ENCODE measurements at places on chromosomes 16 and 17.

- DNase-seq: no peak
Measured at GRCh38 chr17:3510090-3510489, 34.3 kb downstream of the ASPA start.

GRCh38 chr16:88293097-88293496 lies 89.7 kb upstream of the ZNF469 start:
- no peak for DNase-seq

DNA sequence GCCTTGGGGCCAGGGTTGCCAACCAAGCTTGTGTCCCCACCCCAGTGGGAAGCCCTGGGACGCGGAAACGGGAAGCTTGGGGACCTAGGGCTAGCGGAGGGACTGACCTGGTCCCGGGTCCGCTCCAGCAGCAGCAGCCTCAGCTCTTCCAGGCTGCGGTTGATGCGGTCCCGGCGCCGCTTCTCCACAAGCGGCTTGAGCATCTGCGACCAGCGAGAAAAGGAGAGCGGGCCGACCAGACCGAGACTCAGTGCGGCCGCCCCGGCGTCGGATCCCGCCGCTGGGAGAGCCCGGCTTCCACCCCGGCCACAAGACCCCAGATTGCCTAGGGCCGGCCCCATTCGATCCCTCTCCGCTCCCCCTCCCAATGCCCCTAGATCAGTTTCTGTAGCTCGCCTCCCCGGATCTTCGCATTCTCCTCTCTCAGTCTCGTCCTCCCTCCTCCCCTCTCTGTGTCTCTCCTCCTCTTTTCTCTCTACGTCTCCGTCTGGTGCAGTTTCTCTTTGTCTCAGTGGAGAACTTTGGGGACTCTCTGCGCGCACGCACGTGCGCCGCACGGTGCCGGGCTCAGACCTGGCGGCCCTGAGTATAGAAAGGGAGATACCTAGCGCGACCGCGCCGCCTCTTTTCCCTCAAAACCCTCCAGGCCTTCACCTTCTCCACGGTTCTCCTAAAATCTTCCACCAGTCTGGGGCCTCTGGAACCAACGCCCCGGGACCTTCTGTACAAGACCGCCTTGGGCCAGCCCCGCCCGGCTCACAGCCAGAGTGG lies 797 bp downstream of the HES7 start:
- no peak for DNase-seq

DNA sequence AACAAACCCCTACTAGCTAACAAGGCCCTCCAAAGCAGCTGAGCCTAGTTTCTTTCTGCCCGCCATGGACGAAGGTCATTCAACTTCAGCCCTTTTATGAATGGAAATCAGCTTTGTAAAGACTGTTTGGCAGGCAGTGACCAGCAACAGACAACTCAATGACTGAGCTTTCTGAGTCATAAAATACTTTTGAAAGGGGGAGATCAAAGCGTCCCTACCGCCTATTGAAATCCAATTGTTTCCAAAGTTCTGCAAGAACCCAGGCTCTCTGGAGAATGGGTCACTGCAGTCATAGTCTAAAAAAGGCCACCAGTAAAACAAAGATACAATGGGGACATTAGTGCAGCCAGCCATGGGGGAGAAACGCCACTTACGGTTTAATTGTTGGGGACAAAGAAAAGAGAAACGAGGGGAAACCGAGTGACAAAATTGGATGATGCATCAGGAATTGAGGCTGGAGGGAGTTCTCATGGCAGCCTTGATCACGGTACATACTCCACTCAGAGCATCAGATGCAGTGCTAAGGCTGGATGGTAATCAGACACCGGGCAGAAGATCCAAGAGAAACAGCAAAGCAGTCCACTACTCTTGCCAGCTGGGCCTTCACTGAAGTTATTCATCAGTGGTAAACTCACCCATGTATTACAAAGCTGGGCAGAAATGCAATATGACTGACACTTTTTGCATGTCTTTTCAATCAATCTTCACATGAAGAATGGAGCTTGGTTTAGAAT lies 9.8 kb downstream of the ADAMTS18 start:
- DNase-seq: no peak

GRCh38 chr17:74133740-74134139 lies 69.7 kb upstream of the RPL38 start:
- no peak for DNase-seq

GRCh38 chr17:27856676-27857432 lies 36.3 kb downstream of the LYRM9 start:
- DNase-seq: no peak

DNA sequence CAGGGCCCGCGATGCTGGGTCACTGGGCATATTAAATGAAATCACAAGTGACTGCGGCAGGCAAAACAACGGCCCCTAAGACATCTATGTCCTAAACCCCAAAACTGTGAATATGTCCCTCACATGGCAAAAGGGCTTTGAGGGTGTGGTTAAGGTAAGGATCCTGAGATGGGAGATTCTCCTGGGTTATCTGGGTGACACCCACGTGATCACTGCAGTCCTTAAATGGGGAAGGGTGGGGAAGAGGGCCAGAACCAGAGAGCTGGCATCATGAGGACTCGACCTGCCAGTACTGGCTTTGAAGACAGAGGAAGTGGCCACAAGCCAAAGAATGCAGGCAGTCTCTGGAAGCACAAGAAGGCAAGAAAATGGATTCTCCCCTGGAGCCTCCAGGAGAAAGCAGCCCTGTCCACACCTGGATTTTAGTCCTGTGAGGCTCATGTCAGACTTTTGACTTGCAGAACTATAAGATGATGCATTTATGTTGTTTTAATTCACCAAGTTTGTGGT lies 12.5 kb downstream of the COTL1 start:
- no peak for DNase-seq

DNA sequence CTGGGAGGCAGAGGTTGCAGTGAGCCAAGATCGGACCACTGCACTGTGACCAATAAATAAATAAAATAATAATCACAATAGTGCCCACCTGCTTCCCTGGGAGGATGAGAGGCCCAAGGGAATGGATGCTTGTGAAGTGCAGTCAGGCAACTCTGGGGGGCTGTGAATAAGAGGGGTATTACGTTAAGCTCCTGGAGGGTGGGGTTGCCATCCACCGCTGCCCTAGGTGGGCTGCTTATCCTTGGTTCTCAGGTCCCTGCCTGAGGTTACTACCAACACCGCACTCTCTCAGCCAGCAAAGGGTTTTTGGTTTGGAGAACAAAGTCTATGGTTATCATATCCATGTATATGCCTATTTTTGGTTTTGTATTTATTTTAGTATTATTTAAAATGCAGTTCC lies 48.6 kb upstream of the CBFA2T3 start:
- DNase-seq: no peak

- no peak for DNase-seq
Measured at GRCh38 chr17:50353600-50354195, 7.8 kb downstream of the XYLT2 start.

GRCh38 chr17:59257101-59257500 lies 36.8 kb downstream of the GDPD1 start:
- DNase-seq: no peak

DNA sequence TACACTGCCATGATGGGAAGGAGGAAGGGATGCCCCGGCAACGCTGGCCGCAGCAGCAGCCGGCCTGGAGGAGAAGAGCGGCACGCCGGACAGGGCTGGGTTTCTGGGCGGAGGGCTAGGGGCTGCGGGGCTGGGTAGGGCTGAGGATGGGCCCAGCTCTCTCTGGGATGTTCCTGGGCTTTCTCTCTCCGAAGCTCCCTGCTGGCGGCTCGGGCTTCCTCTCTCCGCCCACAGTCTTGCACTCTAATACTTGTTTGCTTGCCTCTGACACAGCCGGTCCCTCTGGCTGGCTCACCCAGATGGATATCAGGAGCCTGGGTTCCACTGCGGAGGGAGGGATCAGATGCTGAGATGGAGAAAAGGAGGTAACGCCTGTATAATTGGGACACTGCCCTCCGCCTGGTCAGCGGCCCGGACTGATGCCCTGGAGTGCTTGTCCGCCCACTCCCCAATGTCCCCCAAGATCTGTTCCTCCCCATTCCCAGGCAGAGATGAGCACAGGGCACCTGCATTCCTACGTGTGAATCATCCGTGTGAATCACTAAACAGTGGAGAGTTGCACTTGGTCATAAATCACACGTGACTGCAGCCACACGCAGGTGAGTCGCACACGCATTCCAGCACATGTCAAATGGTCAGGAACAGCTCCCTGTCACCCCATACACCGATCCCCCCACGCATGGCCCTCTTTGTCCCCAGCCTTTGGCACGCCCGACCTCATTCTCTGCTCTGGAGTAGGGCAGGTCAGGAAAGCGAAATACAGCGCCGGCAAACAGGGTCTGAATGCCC lies at the start of gene ALOXE3:
TSS of gene ALOXE3 (minus strand) at position 535 of the 789 bp plus-strand sequence. CDS start at position 11, 524 bp downstream.
- DNase-seq: no peak

- DNase-seq: no peak
Measured at GRCh38 chr16:12340151-12340733, 363.7 kb downstream of the SNX29 start.

- no peak for DNase-seq
Measured at GRCh38 chr16:57284952-57285363, 486 bp upstream of the PLLP start.

GRCh38 chr16:22784690-22785214 lies 29.2 kb upstream of the HS3ST2 start:
- no peak for DNase-seq

- no peak for DNase-seq
Measured at GRCh38 chr16:74627506-74628220, 20.7 kb upstream of the GLG1 start.

DNA sequence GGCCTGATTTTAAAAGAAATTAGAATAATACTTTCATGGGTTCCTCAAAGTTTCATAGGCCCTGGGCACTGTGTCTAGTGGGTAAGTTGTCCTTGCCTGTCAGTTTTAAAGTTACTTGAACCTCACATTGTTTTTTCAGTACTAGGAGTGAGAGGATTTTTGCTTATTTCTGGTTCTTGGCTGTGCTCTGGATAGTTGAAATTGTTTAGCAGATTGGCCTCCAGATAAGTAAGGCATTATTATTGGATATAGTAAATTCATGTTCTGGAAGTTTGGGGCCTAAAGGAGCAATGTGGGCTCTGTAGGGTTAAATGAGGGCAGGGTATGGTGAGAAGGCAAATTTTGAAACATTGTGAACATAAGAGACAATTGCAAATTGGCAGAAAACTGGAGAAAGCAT lies 78.5 kb downstream of the WNT3 start:
- DNase-seq: no peak

DNA sequence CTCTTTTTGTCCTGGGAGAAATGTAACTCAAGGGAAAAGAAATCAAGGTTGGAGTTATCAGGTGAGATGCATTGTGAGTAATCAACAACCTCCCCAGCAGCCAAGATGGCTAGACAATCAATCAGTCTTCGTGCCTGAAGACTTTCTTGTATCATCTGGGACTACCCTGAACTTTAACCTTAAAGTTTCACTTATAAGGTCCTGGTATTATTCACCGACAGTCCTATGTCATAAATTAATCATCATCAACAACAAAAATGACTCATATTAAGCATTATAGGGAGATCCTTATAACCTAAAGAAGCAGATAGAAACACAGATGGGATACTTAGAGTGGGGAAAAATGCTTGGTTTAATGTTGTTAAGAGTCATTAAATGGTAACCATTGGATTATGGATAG lies 7.7 kb upstream of the TEKT3 start:
- DNase-seq: no peak

DNA sequence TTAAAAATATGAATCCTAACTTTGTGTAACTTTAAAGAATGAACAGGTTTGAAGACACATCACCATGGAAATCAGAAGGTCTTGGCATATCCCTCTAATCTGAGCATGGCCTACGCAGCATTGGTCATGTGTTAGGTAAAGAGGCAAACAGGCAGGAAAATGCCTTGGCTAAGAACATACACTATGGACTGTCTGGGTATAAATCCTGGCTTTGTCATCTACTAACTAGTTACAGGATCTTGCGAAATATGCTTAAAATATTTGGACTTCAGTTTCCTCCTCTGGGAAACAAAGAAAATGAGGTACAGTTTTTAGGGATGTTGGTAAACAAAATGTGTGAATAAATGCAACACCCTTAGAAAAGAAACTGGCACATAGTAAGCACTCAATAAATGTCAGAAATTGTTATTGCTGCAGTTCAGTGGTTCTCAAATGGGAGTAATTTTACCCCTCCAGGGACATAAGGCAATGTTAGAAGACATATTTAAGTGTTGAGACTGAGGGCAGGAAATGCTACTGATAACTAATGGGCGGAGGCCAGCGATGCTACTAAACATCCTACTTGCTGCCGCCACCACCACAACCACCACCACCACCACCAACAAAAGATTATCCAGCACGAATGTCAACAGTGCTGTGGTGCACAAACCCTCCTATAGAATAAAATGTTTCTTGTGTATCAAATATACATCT lies 770.8 kb upstream of the SOX9 start:
- DNase-seq: no peak

DNA sequence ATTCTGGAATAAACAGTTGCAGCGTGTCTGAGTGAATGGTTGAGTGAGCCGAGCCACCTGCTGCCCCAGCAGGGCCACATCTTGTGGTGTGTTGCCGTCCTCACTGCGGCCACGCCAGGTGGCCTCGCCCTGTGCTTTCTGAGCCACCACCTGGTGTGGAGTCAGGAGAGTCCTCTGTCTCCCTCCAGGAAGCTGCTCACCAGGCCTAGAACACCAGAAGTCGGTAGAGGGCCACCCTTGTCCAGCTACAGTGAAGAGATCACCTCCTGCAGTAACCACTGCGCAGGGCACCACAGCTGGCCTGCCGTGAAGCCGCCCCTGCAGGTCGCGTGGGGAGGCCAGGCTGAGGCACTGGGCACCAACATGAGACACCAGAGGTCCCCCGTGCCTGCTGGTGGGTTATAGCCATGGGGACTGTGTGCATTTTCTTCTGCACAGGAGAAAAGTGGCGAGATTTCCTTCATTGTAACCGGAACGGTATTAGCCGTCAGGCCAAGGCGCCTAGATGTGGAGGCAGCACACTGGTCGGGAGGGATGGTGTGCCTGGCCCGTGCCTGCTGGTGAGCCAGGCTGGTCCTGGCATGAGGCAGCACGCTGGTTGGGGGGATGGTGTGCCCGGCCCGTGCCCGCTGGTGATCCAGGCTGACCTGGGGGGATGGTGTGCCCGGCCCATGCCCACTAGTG lies 28.9 kb upstream of the FOXK2 start:
- no peak for DNase-seq

GRCh38 chr16:78903843-78904242 lies 696.7 kb downstream of the MAF start:
- DNase-seq: no peak
